ENCODE measurements at places on chromosomes 11 and 22.

- peak; percentile 83 for ATAC-seq
These were observed 13.5 kb downstream of the MS4A6A start for GRCh38 chr11:60169264-60169915.

DNA sequence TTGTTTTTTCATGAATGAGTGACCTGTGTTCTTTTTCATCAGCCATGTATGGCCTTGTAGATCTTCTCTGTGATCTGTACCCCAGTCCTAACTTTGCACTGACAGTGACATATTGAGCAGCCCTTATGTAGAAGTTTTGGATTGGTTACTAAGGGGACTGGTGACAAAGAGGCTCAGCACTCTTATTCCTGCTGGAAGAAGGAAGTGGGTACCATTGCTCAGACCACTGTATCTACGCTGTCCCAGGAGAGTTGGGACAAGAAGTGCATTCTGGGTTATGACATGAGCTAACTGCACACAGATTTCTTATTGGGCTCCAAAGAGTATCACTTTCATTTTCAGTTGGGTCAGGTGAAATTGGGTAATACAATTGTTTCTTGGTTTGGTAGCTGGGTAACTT lies 107.8 kb upstream of the RASSF10 start:
- ATAC-seq: no peak

- ATAC-seq: no peak
These were observed 18.3 kb downstream of the AMOTL1 start for GRCh38 chr11:94786264-94787126.

DNA sequence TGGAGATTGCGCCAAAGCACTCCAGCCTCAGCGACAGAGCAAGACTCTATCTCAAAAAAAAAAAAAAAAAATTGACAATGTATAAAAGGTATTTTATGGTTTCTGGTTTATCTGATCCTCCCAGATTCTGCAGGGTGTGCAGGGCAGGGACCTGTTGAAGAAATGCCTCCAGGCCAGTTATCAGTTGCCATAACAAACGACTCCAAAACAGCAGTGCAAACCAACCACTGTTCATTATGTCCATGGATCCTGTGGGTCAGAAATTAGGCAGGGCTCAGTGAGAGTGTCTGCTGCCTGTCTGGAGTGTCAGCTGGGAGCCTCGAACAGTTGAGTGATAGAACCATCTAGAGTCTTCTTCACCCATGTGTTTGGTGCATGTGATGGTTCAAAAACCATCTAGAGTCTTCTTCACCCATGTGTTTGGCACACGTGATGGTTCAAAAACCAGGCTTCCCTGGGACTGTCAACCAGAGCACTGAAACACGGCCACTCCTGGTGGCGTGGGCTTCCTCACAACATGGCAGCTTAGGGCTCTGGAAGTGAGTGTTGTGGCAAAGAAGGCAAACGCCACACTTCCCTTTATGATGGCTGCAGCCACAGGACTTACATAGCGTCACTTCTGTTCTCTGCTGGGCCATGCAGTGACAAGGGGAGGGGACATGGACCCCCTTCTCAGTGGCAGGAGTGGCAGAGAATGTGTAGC lies 115.1 kb upstream of the CRYBB3 start:
- no peak for ATAC-seq
